ENCODE measurements at places on chromosomes 7 and 10. TPM values are rescaled to one million over a fixed set of nuclear protein-coding genes. Genes with fewer than 3 reads are reported as not detected.

DNA sequence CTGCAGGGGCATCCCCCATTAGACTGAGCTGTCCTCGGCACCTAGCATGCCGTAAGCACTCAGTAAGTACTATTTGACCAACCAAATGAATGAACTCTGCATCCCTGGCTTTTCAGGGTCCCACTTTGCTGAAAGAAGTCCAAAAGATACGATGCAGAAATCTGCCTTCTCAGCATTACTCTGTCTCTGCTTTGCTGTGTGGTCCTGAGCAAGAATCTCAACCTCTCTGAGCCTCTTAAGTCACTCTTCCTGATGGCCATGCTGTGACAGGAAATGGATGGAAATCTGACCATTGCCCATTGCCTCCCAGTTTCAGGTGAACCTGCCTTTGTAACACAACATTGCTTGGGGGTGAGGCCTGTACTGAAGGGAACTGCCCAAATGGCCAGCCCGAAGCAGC is 48.0 kb downstream of the GPAM start:
- no peaks in the 10 kb centered on the region for H3K27me3 ChIP-seq
- H3K4me3 ChIP-seq: no peak overlapping the region
- no peaks in the 10 kb centered on the region for H3K36me3 ChIP-seq
- DNase-seq: no peak

GRCh38 chr7:17105701-17106100 is 192.8 kb upstream of the AHR start:
- H3K27me3 ChIP-seq: no peaks in the 10 kb centered on the region
- H3K36me3 ChIP-seq: no peaks in the 10 kb centered on the region
- no peak overlapping the region for H3K4me3 ChIP-seq
- no peak for DNase-seq
- no peaks in the 10 kb centered on the region for H3K4me1 ChIP-seq

GRCh38 chr7:84950836-84951235 is 236.0 kb downstream of the SEMA3D start:
- no peaks in the 10 kb centered on the region for H3K4me1 ChIP-seq

DNA sequence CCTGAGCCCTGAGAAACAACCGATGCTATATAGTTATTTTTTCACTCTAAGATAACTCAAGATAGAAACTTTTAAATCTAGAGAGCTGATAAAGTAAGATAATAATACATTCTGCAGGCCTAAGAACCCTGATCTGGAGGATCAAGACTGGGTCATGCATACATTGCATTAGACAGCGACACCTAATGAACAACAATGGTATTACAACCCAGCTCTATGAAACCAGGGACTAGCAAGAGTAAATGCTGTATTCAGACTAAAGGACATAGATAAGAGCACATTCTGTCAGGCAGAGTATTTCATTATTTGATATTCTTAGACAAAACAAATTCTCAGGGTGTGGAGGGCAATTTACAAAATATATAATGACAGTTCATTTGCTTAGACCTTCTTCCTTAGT is 148.6 kb downstream of the GRK5 start:
- no peaks in the 10 kb centered on the region for H3K27me3 ChIP-seq
- no peak for DNase-seq
- no peak overlapping the region for H3K4me3 ChIP-seq
- H3K27ac ChIP-seq: no peak overlapping the region
- H3K36me3 ChIP-seq: peaks cover 54% of the 10 kb centered on the region

DNA sequence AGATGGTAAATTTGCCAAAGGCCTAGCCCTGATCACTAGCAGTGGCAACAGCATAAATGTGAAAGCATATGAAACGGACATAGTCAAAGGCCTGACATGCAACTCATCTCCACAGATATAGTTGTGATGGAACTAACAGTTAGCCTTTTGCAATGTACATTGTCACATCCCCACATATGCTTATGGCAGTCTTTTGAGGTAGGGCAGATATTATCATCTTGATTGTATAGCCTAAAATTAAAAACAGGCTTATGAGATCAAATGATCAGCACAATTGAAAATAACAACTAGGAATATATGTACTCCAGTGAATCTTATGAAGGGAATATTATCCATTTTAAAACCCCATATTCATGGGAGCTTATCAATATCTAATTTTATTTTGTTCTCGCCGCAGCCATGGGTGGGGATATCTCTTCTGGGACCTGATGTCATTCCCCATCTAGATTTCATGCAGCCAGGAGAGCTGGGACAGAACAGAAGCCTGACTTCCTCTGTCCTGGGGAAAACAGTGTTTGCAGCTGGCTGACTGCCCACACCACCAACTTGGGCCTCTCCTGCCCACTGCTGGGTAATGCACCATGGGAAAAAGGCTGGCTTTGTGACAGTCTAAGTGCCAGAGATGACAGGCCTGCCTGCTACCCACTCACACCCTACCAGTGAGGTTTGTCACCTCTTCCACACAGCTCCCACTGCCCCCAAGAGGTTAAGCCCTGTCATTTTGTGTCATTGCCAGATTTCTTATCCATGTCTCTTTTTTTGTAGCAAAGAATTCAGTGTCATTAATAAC is 180.2 kb upstream of the FZD1 start:
- no peak for DNase-seq
- H3K4me1 ChIP-seq: peaks cover 29% of the 10 kb centered on the region
- H3K36me3 ChIP-seq: no peaks in the 10 kb centered on the region
- no peaks in the 10 kb centered on the region for H3K27me3 ChIP-seq
- H3K27ac ChIP-seq: no peak overlapping the region
- H3K4me3 ChIP-seq: no peak overlapping the region

GALNT17 gene
- total RNA-seq: not detected
